ENCODE measurements at places on chromosomes 16 and 17. TPM values are rescaled to one million over a fixed set of nuclear protein-coding genes. Genes with fewer than 3 reads are reported as not detected.

The KRTAP2-1 gene
- total RNA-seq: not detected

The UTS2R gene
- total RNA-seq: not detected

The TSPOAP1 gene
- 32.5 TPM for total RNA-seq

The PYY gene
- not detected for total RNA-seq

The FAM20A gene
- total RNA-seq: 4.7 TPM

The SECTM1 gene
- total RNA-seq: 0.74 TPM

The PDE6G gene
- not detected for total RNA-seq

The SLC5A11 gene
- not detected for total RNA-seq

The AATK gene
- total RNA-seq: 7.9 TPM

The KLHL10 gene
- 0.25 TPM for total RNA-seq

The TAT gene
- total RNA-seq: not detected

The TMEM98 gene
- 32.7 TPM for total RNA-seq

The PSMD11 gene
- total RNA-seq: 71.3 TPM

The KCNAB3 gene
- total RNA-seq: 3.7 TPM

The TAF1C gene
- total RNA-seq: 17.5 TPM

The KRT36 gene
- total RNA-seq: not detected

The G6PC1 gene
- total RNA-seq: not detected

The PRDM7 gene
- not detected for total RNA-seq

The AARSD1 gene
- 24.8 TPM for total RNA-seq

The FAM171A2 gene
- 43.3 TPM for total RNA-seq

The IRF8 gene
- 1.7 TPM for total RNA-seq

The LRRC36 gene
- total RNA-seq: 0.74 TPM

The PAQR4 gene
- total RNA-seq: 14.8 TPM

The NPIPA2 gene
- total RNA-seq: not detected

The MYADML2 gene
- not detected for total RNA-seq

The SLFN12L gene
- total RNA-seq: under 0.01 TPM

The PAGR1 gene
- 9.8 TPM for total RNA-seq

The WDR59 gene
- total RNA-seq: 21.9 TPM

The SPNS3 gene
- total RNA-seq: under 0.01 TPM

The ZCCHC14 gene
- 48.2 TPM for total RNA-seq

The QPRT gene
- 2.5 TPM for total RNA-seq

The TBC1D3C gene
- total RNA-seq: under 0.01 TPM

The TMIGD1 gene
- total RNA-seq: not detected

The CYGB gene
- total RNA-seq: 2.0 TPM

The MYO15B gene
- 20.4 TPM for total RNA-seq

The TBC1D3I gene
- total RNA-seq: 0.49 TPM

The ASGR1 gene
- total RNA-seq: 11.3 TPM

The TMEM235 gene
- total RNA-seq: not detected

The PRSS27 gene
- 2.0 TPM for total RNA-seq

The SLC38A8 gene
- not detected for total RNA-seq

The FBXO31 gene
- 25.3 TPM for total RNA-seq

The KRT24 gene
- total RNA-seq: not detected

The CES3 gene
- total RNA-seq: 0.49 TPM

The SLFN11 gene
- total RNA-seq: 3.7 TPM

The TBC1D3E gene
- total RNA-seq: not detected

The TP53TG3C gene
- not detected for total RNA-seq

The GRAPL gene
- total RNA-seq: 0.25 TPM

The HS3ST3B1 gene
- total RNA-seq: 0.74 TPM

The ADGRG1 gene
- 47.0 TPM for total RNA-seq

The TBC1D3D gene
- not detected for total RNA-seq
